ENCODE measurements at places on chromosomes 11 and 22.

GRCh38 chr11:197741-198235, 4.9 kb downstream of the SCGB1C1 start:
- peaks cover under 1% of the 10 kb centered on the region for H3K4me1 ChIP-seq
- H3K27ac ChIP-seq, result no peak overlapping the region
- no peaks in the 10 kb centered on the region for H3K27me3 ChIP-seq
- no peak for DNase-seq
- H3K36me3 ChIP-seq, result no peaks in the 10 kb centered on the region
- H3K4me3 ChIP-seq, result no peak overlapping the region

DNA sequence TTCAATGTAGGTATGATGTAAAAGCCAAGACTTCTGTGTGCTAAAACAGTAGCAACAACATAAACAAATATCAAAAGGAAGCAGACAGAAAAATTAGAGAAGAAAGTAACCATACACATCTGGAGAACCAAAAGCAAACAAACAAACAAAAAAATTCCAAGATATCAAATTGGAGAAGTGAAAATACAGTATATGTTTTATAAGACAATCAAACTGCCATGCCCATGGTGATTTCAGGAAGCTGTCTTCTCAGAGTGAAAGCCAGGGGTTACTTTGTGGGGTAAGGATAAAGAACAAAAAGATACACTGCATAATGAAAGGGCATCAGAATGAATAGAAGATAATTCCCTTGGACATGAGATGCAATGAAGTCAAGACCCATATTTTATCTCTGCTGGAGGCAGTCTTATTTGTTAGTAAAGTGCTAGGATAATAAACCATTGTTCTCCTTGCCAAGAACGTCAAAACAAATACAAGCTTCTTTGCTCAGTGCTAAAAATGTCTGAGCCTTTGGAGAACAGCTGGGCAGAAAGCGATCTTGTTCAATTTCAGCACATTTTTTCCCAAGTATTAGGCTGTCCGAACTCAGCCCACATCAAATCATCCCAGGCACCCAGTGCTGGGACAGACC, 38.1 kb upstream of the LDLRAD3 start:
- H3K27me3 ChIP-seq, result peaks cover 4% of the 10 kb centered on the region
- H3K4me1 ChIP-seq, result no peaks in the 10 kb centered on the region
- no peaks in the 10 kb centered on the region for H3K36me3 ChIP-seq
- DNase-seq, result no peak

GRCh38 chr11:34149786-34150185, 44.4 kb downstream of the NAT10 start:
- no peaks in the 10 kb centered on the region for H3K4me1 ChIP-seq
- no peak for DNase-seq
- H3K4me3 ChIP-seq, result no peak overlapping the region
- no peaks in the 10 kb centered on the region for H3K27me3 ChIP-seq

GRCh38 chr11:7417328-7417727, 68.0 kb upstream of the OLFML1 start:
- no peaks in the 10 kb centered on the region for H3K36me3 ChIP-seq
- H3K4me1 ChIP-seq, result no peaks in the 10 kb centered on the region
- DNase-seq, result no peak
- H3K27ac ChIP-seq, result no peak overlapping the region
- no peak overlapping the region for H3K4me3 ChIP-seq

DNA sequence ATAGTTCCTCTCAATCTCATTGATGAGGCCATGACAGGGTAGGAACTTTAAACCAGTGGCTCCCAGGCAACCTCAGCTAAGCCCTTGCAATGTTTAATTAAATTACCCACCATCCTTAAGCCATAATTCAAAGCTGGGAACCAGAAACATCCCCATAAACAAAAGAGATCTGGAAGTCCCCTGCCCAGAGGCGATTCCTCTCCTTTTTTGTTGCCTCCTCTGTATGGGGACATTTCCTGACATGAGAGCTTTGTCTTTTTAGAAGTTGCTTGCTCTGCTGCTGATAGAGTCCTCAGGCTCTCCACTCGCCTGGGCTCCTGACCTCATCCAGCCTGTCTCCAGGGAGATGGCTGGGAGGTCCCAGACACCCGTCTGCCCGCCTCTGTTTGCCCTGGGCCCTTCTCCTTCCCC, 3.2 kb downstream of the DTX4 start:
- DNase-seq, result no peak
- H3K27ac ChIP-seq, result no peak overlapping the region
- H3K27me3 ChIP-seq, result peaks cover 11% of the 10 kb centered on the region
- no peak overlapping the region for H3K4me3 ChIP-seq

GRCh38 chr22:41057076-41057475, 35.3 kb upstream of the EP300 start:
- no peaks in the 10 kb centered on the region for H3K4me1 ChIP-seq
- H3K4me3 ChIP-seq, result no peak overlapping the region
- H3K27ac ChIP-seq, result no peak overlapping the region
- no peak for DNase-seq

- H3K27ac ChIP-seq, result no peak overlapping the region
- no peak for DNase-seq
- H3K4me3 ChIP-seq, result no peak overlapping the region
- H3K36me3 ChIP-seq, result no peaks in the 10 kb centered on the region
- no peaks in the 10 kb centered on the region for H3K27me3 ChIP-seq
- H3K4me1 ChIP-seq, result no peaks in the 10 kb centered on the region
Observed at GRCh38 chr11:119663279-119663678, 65.7 kb downstream of the NECTIN1 start.

DNA sequence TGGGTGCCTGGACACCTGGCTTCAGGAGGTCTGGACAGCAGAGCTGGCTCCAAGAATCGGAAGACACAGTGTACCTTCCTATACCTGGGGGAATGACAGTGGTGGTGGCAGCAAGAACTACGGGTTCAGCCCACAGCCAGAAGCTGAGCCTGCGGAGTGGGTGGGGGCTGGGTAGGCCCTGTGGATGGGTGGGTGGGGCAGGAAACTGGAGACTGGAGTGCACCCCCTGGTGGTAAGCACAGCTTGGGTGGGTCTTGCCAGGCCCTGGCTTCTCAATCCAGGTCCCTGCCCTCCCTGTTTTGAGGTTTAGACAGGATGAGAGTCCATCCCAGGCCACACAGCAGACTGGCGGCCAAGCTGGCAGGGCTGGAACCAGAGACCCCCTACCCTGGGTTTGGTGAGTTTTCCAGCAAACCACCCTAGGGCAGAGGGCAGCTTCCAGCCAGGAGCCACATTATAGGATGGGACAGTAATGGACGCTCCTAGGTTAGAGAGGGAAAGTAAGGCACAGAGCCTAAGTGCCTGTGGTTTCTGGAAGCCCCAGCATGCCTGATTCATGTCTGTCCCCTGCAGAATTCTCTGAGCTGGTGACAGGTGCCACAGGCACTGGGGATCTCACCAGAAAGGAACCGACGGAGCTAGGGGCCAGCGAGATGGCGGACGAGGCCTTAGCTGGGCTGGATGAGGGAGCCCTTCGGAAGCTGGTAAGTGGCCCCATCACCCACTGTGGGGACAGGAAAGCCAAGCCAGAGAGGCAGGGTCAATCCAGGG, 1.7 kb downstream of the SMTN start:
- no peaks in the 10 kb centered on the region for H3K36me3 ChIP-seq
- peaks cover 31% of the 10 kb centered on the region for H3K4me1 ChIP-seq
- peaks cover 2% of the 10 kb centered on the region for H3K27me3 ChIP-seq
- DNase-seq, result peak; percentile 18

GRCh38 chr11:117983163-117983475, 3.1 kb upstream of the IL10RA start:
- peak overlapping the region; percentile 58 for H3K27ac ChIP-seq
- peaks cover 8% of the 10 kb centered on the region for H3K27me3 ChIP-seq
- peaks cover 70% of the 10 kb centered on the region for H3K4me1 ChIP-seq

- no peak overlapping the region for H3K27ac ChIP-seq
- no peak for DNase-seq
- H3K36me3 ChIP-seq, result no peaks in the 10 kb centered on the region
- H3K27me3 ChIP-seq, result peaks cover 2% of the 10 kb centered on the region
- H3K4me1 ChIP-seq, result peaks cover 2% of the 10 kb centered on the region
Observed at GRCh38 chr11:122642472-122642922, 13.0 kb upstream of the UBASH3B start.

- H3K27me3 ChIP-seq, result peaks cover 2% of the 10 kb centered on the region
- DNase-seq, result no peak
- no peak overlapping the region for H3K4me3 ChIP-seq
- H3K27ac ChIP-seq, result no peak overlapping the region
- H3K36me3 ChIP-seq, result peaks cover 25% of the 10 kb centered on the region
Observed at GRCh38 chr22:43992331-43992821, 31.7 kb upstream of the PARVB start.

DNA sequence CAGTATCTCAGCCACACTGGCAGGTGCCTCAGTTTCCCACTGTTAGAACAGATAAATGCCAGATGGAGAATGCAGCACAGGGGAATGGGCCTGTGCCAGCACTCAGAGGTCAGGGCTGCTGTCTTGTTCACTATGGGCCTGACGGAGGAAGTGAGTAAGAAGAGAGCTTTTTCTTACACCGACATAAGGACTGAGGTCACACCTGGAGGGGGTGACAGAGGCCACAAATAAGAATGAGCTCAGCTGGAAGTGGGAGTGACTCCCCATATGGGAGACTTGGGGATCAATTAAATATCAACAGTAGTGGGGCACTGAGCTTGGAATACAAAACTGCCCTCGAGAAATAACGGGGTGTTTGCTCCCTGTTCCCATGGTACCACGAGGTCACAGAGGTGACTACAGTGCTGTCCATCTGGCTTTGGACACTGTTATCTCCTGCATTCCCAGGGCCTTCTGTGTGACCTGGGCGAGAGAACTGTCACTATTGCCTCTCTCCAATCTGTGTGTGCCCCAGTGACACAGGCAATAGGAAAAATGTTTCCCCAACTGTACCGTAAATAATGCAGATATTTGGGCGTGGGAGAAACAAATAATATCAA, 94.1 kb upstream of the NNMT start:
- peaks cover 2% of the 10 kb centered on the region for H3K27me3 ChIP-seq
- no peak for DNase-seq
- no peak overlapping the region for H3K4me3 ChIP-seq
- H3K36me3 ChIP-seq, result no peaks in the 10 kb centered on the region
- H3K4me1 ChIP-seq, result peaks cover 77% of the 10 kb centered on the region

GRCh38 chr22:29022101-29022817, 39.4 kb downstream of the C22orf31 start:
- no peak for DNase-seq
- H3K4me1 ChIP-seq, result peaks cover under 1% of the 10 kb centered on the region
- H3K27ac ChIP-seq, result no peak overlapping the region
- H3K27me3 ChIP-seq, result peaks cover 4% of the 10 kb centered on the region
- H3K36me3 ChIP-seq, result no peaks in the 10 kb centered on the region

GRCh38 chr11:124791626-124792341, 8.4 kb downstream of the MSANTD2 start:
- H3K4me3 ChIP-seq, result no peak overlapping the region
- H3K36me3 ChIP-seq, result no peaks in the 10 kb centered on the region
- no peak for DNase-seq
- H3K27ac ChIP-seq, result peak overlapping the region; percentile 6

Data from immature natural killer cell (primary cell).